NCI-H510A treated with DMSO at 0.1 percent for 48 hours (cell line): ENCODE measurements at places on chromosomes 7 and 10.

DNA sequence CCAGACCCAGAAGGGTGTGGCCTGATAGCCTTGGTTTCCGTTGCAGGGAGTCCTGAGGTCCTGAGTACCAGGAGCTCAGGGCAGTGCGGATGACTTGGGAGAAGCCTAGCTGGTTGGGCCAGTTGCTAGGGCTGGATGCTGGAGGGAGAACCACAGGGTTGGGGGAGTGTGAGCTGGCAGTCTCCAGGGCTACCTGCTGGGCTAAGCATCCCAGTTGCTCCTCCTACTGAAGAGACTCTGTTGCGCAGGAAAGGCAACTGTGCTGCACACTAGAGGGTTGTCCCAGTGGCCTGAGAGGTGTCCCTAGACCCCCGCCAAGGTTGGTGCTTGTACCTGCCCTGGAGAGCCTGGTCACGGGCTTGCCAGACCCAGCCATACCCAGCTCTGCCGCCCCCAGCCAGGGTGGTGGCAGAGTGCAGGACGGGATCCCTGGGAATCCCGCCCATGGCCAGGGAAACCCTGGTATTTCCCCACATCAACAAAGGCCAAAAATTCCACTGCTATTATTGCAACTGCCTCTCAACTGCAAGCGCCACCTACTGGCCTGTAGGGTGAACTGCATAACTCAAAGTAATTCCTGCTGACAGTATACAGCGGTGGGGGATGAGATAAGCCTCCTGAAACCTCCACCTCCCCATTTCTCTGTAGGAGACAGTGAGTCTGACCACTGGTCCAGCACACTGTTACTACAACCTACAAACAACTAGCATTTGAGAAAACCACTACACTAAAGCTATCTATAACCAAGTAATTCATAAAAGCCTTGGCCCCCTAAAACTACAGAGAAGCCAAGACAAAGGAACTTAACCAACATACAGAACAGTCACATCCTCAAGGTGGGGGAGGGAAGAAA, 67.6 kb upstream of the DDC start:
- DNase-seq = peak; percentile 43

- DNase-seq = no peak
These were observed 50.9 kb downstream of the DCLRE1A start for GRCh38 chr10:113802997-113803396.

GRCh38 chr10:19488592-19489280, 327.5 kb upstream of the PLXDC2 start:
- DNase-seq = no peak

DNA sequence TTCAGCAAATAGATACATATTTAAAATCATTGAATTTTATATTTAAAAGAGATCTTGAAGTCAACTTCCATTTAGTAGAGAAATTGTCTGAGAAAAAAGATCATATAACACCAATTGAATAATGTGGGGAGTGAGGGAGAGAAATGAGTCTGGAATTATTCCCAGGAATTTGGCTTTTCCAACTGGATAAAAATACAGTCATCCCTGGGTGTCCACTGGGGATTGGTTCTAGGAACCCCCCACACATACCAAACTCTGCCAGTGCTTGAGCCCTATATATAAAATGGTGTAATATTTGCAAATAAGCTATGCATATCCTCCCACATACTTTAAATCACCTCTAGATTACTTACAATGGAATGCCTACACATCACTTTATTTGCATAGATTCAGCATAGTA, 162.8 kb upstream of the SEMA3C start:
- DNase-seq = no peak

- DNase-seq = no peak
These were observed 725.4 kb downstream of the PHTF2 start for GRCh38 chr7:78523930-78524329.

DNA sequence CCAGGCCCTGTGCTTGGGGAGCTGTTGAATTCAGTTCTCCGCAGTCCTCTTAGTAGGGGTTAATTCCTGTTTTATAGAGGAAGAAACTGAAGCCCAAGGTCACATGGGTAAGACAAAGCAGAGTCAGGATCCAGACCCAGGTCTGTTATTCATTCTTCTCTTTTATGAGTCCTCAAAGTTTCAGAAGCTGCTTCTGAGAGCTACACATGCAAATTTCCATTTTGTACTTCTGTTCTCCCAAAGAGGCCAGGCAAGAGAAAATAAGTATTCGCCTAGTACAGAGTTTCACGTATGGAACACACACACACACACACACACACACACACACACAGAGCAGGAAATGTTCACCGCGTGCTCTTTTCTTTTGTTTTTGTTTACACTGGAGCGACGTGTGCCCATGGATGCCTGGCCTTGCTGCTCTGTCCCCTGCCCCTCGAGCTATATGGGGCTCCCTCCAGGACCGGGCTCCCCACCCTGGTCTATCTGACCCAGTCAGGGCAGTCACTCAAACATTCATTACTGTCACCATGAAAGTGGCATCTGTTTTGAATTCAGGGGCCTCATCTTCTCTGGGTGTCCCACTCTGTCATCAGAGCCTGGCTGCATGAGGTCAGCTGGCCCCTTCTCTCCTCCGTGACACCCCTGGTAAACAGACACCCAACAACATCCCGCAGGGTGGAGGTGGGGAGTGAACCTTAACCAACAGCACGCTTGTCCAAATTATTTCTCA, 84.4 kb downstream of the TNS3 start:
- peak; percentile 8 for DNase-seq

GRCh38 chr10:103241262-103242011, 4.2 kb upstream of the RPEL1 start:
- DNase-seq = peak; percentile 34
